ENCODE measurements at places on chromosomes 7 and 10. TPM values are rescaled to one million over a fixed set of nuclear protein-coding genes. Genes with fewer than 3 reads are reported as not detected.

WNT2 gene
- total RNA-seq: 1.2 TPM

DNA sequence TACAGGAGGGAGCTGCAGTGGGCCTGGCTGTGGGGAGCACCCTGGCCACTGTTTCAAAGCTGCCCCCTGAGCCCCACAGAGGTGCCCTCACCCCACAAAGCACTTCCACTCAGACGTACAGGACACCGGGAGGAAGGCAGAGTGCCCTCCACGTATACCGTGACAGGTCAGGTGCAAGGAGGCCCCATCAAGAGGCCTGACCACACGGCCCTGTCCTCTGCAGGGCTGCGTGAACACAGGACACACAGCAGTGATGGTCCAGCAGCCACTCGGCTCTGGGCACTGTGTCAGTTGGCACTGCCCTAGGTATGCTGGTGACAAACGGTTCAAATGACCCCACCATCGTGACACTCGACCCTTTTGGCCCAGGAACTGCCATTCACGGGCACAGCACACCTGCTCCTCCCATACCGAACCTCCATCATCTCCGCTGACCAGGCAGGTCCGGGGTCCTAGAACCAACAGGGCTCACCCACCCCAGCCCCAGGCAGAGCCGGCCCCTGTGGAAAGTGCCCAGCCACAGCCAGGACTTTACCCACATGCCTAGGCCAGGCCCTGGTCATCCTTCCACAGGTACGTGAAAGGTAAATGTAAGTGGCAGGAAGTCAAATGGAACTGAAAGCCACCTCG, 560.9 kb downstream of the PTPRN2 start:
- DNase-seq: no peak

GRCh38 chr7:49926720-49927119, 153.3 kb downstream of the VWC2 start:
- DNase-seq: no peak

DNA sequence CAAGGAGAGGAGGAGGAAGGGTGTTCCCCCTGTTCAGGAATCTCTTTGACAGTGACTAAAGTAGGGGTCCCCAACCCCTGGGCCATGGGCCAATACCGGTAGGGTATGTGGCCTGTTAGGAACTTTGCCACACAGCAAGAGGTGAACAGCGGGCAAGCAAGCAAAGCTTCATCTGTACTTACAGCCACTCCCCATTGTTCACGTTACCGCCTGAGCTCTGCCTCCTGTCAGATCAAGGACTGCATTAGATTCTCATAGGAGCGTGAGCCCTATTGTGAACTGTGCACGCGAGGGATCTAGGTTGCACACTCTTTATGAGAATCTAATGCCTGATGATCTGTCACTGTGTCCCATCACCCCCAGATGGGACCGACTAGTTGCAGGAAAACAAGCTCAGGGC, 201.6 kb downstream of the CAMK1D start:
- no peak for DNase-seq

GRCh38 chr10:125136087-125136486, 24.3 kb downstream of the CTBP2 start:
- no peak for DNase-seq

NCF1 gene
- 1.3 TPM for total RNA-seq

GRCh38 chr7:77753173-77753572, 45.1 kb downstream of the TMEM60 start:
- no peak for DNase-seq

DNA sequence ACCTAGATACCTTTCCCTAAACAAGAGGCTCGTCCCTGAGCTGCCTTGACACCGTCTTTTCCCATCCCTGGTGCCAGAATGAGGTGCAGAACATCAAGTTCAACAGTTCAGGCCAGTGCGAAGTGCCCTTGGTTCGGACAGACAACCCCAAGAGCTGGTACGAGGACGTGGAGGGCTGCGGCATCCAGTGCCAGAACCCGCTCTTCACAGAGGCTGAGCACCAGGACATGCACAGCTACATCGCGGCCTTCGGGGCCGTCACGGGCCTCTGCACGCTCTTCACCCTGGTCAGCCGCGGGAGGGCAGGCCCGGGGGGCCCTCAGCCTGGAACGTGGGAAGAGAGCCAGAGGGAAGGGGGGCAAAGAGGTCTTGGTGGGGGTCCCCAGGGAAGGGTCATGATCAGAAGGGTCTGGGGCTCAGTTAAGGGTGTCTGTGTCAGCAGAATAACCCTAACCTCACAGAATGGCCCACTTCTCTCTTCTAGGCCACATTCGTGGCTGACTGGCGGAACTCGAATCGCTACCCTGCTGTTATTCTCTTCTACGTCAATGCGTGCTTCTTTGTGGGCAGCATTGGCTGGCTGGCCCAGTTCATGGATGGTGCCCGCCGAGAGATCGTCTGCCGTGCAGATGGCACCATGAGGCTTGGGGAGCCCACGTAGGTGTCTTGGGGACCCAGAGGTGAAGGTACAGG, 16.8 kb downstream of the SMO start:
- no peak for DNase-seq

OIT3 gene
- 0.53 TPM for total RNA-seq

KCNH2 gene
- 58.1 TPM for total RNA-seq

- no peak for DNase-seq
Measured at GRCh38 chr7:7210475-7211237, 28.3 kb downstream of the C1GALT1 start.

ADIRF gene
- total RNA-seq: 36.3 TPM

GRCh38 chr10:102231357-102232318, 5.5 kb downstream of the ELOVL3 start:
- peak; percentile 40 for DNase-seq

CCAR1 gene
- 25.3 TPM for total RNA-seq

DNA sequence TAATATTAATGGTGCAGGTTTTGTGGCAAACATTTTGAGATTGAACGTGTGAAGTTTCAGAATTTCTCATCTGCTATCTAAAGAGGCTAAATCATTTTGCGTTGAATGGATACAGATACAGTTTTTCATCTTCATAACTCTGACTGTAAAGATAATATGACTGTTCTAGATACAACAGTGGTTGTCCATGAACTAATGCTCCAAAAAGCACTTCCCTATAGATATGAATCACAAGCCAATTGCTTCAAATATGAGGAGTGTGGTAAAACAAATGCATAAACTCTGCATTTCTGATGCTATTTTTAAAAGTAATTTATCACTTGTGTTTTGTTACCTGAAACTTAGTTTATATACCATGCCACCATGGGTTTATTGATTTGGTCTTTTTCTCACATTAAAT, 750.1 kb downstream of the MAGI2 start:
- DNase-seq: no peak

- no peak for DNase-seq
Measured at GRCh38 chr10:16493884-16494536, 27.7 kb downstream of the C1QL3 start.

FZD8 gene
- total RNA-seq: 10.3 TPM

- peak; percentile 82 for DNase-seq
Measured at GRCh38 chr10:45001381-45002148, 842 bp downstream of the ZNF22 start.

- no peak for DNase-seq
Measured at GRCh38 chr10:106185951-106186350, 978.6 kb downstream of the SORCS1 start.

- DNase-seq: no peak
Measured at GRCh38 chr7:155848691-155849669, 36.7 kb upstream of the SHH start.

ATRNL1 gene
- total RNA-seq: 3.1 TPM

DNA sequence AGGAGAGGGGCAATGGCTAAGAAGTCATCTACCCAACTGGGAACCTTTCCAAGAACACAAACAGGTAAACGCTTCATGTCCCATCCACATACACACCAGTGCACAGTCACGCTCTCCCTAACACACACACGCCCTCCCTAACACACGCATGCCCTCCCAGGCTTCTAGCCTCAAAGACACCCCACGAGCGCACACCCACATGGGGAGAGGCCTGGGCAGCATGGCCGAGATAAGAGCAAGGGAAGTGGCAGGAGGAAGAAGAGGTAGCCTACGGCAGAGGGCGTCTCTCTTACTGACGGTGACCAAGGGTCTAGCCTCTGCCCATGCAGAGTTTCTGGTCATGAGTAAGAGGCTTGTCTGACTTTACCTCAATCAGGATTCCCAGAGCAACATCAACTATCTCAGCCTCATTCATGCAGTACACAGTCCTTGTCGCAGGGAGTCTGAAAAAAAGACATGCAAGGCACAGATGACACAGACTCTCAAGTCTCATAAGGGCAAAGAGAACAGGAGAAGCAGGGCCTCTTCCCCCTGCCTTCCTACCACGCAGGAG, 3.1 kb downstream of the CYREN start:
- DNase-seq: no peak

DNA sequence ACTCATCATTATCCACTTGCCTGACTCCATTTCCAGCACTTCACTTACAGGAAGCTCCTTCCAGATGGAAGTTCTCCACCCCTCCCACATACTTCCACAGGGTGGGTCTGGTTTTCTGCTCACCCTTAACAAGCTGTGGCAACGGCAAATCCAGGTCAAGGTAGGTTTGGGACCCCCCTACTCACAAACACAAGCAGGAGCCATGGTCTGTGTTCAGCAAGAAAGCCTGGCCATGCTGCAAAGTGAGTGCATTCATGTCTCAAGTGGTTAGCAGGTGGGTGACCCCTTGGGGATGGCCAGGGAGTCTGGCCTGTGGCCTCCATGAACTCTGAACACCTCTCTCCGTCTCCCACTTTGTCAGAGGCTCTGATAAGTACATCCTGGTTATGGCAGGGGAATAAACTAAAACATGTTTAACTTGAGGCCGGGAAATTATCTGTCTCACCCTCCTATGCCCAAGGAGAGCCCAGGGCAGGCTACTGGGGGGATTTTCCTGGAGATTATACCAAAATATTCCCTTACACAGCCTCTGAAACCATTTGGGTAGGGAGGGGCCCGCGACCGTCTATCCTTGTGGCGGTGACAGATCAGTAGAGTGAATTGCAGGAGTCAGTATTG, 844 bp downstream of the XPNPEP1 start:
- DNase-seq: no peak

GRCh38 chr7:127655720-127656119, 3.7 kb downstream of the SND1 start:
- DNase-seq: no peak

- no peak for DNase-seq
Measured at GRCh38 chr7:27936768-27937102, 196.8 kb downstream of the TAX1BP1 start.

DNA sequence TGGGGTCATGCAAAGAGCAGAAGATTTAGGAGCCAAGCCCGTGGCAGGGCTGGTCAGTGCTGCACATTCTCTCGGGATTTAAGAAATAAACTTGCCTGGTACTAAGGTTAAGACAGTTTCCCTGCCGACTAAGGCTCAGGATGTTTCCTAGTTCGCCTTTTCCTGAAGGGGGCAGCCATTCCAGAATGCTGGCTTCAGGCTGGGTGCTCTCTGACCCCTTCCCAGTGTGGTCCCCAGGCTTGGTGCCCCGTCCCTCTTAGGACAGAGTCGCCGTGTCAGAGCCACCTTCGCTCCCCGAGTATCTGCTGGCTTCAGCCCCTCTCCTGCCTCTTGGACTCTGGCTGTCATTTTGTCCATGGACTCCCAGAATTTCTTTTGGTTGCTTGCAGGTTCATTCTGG, 117.2 kb downstream of the ELFN1 start:
- DNase-seq: no peak

- no peak for DNase-seq
Measured at GRCh38 chr10:69499726-69500689, 48.7 kb downstream of the TSPAN15 start.

DNA sequence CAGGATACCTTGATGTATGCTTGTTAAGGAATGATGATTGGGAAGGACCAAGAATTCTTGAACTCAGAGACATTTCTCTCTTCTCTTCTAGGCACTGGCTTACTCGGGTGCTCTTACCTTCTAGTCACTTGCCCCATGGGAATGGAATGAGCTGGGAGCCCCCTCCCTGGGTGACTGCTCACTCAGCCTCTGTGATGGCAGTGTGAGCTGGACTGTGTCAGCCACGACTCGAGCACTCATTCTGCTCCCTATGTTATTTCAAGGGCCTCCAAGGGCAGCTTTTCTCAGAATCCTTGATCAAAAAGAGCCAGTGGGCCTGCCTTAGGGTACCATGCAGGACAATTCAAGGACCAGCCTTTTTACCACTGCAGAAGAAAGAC, 10.7 kb downstream of the ZDHHC16 start:
- DNase-seq: no peak

- no peak for DNase-seq
Measured at GRCh38 chr7:43888993-43889945, 17.1 kb downstream of the URGCP start.

DNA sequence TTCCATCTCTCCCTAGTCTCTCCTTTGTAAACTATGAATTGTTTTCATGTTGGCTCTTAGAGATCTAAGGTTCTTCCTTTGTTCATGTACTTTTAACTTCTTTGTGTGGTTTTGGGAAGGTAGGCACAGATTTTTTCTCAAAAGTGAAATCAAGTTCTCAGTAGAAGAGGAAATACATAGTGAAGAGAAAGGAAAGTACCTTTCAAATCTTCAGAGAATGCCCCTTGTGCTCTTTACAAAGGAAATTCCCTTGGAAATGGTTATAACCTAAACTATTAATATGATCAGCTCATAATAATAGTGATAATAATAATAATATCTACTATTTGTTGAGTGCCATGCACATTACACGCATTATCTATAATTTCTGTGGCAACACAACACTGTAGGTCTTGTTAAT, 318.5 kb downstream of the PRPF18 start:
- no peak for DNase-seq

DNA sequence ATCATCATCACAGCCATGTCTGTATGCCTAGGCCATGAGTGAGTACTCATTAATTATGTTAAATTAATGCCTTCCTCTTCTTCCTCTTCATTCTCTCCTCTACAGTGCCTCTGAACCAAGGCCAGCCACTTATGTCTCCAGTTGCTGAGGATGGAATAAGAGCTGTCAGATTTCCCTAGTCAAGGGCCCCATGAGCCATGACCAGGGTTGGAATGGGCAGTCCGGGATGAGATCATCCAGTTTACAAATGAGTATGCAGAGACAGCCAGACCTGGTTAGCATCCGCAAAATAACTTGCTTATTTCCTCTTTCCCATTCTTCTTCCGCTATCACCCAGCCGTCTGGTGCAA, 342.7 kb downstream of the GRID1 start:
- DNase-seq: no peak

DNA sequence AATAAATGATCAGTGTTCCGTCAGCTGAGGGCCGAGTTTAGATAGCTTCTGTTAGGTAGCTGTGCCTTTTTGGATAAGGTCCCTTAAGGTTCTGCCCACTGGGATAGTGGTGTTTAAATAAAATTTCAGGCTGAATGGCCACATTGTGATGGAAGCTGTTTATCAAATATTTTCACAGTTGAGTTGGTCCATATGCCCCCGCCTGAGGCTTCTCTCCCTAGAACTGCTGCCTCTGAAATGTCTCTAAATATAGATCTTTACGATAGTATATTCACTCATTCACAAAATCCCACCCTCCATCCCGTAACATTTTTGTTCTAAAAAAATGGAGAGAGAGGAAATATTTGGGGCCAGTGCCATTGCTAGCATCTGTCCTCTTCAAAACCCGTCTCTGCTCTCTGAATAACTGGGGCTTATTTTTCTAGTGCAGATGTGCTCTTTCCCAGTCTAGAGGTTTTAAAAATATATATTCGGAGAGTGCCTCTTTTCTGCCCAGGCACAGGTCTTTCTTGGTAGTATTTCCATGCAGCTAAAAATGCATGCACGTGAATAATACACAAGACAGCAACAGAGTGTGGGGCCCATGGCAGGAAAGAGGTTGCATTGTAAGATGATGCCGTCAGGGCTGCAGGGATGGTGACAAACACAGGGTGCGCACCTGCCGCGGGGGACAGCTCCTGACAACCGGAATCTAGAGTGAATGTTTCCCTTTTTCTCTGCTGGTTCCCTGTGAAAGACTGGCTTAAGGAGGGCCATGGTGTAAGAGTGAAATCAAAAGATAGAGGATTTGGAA, 105.4 kb upstream of the BTBD16 start:
- DNase-seq: no peak

- no peak for DNase-seq
Measured at GRCh38 chr10:78634389-78634815, 434.4 kb upstream of the ZMIZ1 start.

SP8 gene
- total RNA-seq: not detected

Measured in heart left ventricle (tissue), 16 donors.